GM18507 (cell line): ENCODE measurements at places on chromosomes 6 and 20.

GRCh38 chr6:133456439-133456838 lies 215.3 kb downstream of the EYA4 start:
- no peak for DNase-seq

- no peak for DNase-seq
Observed at GRCh38 chr20:25032065-25032477, 25.9 kb downstream of the ACSS1 start.

- DNase-seq = no peak
Observed at GRCh38 chr6:77447254-77447653, 16.0 kb downstream of the HTR1B start.

DNA sequence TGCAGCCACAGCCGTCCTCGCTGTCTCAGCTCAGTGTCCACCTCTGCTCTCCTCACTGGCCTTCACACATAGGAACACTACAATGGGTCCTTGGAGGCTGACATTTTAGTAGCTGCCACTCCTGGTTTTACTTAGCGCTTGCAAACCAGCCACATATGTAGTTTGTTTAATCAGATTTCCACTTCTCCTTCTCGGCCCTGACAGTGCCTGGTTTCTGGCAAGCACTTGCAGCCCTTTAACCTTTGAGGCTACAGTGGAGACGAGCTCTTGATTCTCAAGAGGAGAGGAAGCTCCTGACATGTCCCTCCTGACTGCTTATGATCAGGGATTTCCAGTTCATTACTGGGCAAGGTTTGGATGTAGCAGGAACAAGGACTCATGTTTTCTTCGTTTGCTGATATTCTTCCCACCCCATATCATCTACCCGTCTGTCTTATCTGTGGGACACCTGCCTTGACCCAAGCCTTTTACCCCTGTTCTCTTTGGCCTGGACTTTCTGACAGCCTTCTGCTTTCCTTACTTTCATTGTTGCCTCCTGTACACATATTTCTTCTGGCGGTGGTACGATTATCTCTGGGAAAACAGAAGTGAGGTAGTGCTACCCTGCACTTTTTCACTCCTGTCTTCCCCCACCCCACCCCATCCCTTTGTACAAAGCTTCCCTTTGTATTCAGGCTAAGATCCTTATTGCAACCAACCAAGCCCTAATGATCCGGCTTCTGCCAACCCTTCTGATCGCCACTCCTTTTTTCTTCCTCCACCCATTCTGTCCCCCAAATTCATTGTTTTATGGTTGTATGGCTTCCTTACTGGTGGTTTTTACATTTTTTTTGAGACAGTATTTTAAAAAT lies 31.2 kb downstream of the CEP43 start:
- no peak for DNase-seq

- no peak for DNase-seq
Observed at GRCh38 chr20:408843-409696, 971 bp downstream of the RBCK1 start.

- DNase-seq = no peak
Observed at GRCh38 chr6:111813237-111813636, 60.0 kb downstream of the FYN start.

DNA sequence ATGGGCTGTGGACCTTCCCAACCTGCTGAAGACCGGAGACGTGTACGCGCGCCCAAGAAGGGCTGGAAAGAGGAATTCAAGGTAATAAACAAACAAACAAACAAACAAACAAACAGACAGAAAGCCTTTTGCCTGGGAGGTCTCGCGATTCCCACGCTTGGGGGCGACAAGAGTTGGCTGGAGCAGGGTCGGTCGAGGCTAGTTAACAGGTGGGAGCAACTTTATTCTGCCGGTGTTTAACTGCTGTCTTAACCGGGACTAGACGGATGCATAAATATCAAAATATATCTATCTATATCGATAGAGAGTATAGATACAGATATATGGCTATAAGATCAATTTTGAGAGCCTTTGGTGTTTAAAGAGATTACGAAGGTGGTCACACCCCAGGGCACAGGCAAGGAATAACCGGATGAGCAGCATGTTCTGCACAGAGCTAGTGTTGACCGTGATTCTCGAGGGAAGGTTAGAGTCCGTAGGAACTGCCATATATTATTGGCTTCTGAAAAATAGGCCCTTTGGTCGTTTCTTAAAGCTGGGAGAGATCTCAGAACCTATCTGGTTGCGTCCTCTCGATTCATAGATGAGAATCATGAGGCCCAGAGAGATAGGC lies 514 bp downstream of the STMND1 start:
- DNase-seq = no peak

DNA sequence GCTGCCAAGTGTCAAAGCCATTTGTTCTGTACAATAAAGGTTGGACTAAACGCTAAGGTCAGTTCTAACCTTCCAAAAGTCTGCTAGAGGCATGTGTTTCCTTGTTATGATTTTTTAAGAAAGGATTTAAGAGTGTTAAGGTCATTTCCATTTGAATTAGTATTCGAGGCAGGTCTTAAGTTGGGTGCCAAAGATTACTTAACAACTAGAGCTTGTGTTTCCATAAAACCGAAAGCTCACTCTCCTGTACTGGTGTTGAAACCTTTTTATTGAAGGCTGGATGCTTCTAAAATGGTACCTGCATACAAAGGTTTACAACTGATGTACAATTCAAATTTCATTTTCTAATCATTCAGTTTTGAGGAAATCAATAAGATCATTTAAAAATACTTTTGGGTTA lies 82.4 kb downstream of the RNF144B start:
- no peak for DNase-seq

DNA sequence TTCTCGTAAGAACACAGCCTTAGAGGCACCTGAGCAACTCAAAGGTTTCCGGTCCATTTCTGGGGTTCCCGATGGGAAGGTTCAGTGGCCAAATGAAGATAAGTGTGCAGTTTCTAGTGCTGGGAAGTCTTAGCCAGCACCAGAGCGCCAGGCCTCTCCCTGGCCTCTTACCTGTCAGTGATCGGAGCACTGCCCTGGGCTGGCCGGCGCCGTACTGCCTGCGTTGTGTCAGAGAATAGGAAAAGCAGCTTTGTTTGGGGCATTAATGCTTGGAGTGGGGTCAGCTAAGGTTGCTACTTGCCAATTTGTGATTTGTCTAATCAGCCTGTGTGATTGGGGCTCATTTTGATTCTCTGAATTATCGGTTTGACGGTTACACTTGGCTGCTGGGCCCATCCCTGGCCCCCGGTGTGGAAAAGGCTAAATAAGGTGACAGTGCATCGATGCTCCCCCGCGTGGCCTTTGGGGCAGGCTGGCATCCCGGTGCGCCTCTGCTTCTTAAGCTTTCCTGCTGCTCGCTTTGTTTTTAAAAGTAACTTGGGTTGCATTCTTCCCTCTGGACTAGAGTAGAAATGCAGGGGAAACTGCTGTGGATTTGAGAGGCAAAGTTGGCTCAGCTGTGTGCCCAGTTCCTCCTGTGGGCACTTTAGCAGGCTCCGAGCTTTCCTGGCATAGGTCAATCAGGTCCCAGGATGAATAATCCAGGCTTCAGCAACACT lies 51.8 kb downstream of the TCP11 start:
- DNase-seq = no peak

DNA sequence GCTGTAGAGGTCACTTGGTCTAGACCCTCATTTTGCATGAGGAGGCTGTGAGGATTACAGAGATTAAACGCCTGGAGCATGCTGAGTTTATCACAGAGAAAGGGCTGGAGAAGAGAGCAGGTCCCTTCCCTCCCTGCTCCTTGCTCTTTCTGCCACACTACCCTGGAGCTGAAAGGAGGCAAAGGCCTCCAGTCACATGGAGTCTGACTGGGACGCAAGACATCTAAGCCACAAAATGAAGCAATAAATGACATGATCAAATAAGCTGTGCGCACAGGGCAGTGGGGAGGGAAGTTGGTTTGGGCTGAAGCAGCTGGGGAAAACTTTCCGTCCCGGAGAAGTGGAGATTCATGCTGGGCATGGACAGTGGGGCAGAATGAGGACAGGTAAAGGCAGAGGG lies 33.3 kb downstream of the ATXN1 start:
- no peak for DNase-seq

GRCh38 chr20:37542281-37542680 lies 14.6 kb upstream of the BLCAP start:
- no peak for DNase-seq

DNA sequence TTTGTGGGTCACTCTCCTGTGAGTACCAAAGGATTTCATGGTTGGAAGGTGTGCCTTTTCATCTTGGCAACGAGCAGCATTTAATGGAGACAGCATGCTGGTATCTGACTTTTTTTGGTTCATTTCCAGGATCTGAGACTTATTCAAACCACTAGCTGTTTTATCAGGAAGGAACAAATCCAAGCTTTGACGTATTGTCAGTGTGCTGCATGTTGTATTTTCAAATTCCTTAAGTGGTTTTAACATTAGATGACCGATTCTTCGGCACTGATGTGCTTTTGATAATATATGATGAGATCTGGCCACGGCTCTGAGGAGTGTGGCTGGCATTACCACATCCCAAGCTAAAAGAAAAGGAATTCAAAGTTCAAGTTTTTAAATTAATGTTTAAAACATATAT lies 6.4 kb downstream of the RMND1 start:
- no peak for DNase-seq

GRCh38 chr6:144683216-144684070 lies 398.3 kb downstream of the UTRN start:
- no peak for DNase-seq

DNA sequence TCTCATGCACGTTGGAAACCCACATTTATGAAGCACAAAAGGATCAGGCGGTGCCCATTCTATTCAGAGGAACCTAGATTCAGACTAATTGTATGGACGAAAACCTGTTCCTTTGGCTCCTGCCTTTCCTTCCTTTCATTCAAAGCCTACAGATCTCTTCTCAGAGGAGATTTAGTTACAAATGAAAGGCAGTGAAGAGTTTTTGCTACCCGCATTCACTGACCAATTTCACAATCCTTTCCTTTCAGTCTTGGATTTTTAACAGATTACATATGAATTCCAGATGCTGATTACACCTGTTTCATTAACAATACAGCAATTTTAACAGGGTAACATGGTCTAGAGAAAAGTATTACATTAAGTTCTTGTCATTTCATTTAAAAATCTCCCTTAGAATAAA lies 32.0 kb downstream of the TMEM242 start:
- DNase-seq = no peak

DNA sequence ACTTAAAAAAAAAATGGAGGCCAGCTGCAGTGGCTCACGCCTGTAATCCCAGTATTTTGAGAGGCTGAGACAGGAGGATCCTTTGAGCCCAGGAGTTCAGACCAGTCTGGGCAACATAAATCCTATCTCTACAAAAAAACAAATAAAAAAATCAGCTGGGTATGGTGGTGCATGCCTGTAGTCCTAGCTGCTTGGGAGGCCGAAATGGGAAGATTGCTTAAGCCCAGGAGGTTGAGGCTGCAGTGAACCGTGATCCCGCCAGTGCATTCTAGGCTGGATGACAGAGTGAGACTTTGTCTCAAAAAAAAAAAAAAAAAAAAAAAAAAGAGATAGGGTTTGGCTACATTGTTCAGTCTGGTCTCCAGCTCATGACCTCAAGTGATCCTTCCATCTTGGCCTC lies 29.7 kb downstream of the MYO6 start:
- no peak for DNase-seq

DNA sequence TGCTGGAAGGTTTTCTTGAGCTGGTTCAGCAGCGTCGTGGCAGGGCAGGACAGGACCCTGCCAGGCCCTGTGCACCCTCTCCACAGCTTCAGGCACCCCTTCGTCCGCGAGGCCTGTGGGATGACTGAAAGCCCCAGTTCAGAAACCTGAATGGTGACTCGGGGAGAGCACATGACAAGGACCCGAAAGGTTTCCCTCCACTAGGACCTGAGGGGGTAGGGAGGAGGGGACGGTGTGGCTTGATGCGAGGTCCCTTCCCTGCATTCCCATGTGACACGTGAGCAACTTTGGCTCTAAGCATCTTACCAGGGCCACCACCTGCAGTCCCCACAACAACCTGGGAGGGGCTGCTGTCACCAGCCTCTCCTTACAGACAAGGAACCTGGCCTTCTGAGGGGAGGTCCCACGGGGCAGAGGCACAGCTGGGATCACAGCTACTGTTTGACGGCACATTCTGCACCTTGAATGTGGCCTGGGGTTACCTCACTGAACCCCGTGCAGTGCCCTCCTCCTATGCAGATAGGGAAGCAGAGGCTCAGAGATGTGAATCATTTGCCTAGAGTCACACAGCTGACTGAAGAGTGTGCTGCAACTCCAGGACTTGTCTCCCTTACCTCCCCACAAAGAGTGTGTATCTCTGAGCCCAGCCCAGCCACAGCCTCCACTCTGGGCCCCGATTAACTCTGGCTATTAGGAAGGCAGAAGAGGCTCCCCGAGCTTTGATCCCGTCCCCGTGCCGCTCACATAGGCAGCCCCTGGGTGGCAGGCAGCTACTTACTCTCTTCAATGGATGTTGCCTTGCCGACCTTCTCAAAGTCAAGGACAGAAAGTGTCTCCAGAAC lies 84.6 kb downstream of the PTPN1 start:
- DNase-seq = no peak

DNA sequence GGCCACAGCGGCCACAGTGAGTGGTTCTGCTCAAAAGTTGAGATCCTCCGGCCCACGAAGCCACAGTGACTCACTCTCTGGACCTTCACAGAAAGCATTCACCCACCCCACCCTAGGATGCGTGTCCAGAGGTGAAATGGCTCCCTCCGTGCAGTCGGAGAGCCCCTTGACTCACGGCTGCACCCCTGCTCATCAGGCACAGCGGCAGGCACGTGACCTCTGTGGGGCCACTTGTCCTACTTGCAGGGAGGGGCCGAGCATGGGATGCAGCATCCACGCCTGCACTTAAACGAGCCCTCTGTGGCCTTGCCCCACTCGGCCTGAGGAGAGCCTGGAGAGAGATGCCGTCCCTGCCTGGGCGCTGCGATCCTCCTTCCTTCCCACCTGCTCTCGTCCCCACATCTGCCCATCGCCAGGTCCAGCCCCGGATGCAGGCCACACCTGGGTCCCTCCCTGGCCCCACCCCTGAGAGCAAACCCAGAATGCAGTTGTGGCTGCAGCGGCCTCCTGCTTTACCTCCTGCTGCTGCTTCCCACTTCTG lies 28.7 kb downstream of the NTSR1 start:
- no peak for DNase-seq

GRCh38 chr6:39449022-39449421 lies 126.5 kb upstream of the KCNK16 start:
- no peak for DNase-seq

- peak; percentile 8 for DNase-seq
Observed at GRCh38 chr6:56595490-56596122, 47.1 kb downstream of the DST start.

DNA sequence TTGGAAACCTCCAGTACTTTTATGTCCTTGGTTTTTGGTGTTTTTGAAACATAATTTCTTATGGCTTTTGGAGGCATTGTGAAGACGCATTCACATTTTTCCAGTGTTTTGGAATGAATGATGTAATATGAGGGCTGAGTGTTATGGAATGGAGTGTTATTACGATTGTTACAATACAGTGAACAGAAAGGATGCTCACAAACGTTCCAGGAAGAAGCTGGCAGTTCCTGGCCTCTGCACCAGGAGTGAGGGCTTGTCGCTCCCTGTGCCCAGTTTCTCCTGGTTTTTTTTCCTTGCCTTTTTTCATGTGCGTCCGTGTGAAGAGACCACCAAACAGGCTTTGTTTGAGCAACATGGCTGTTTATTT lies 20.3 kb downstream of the GMPR start:
- no peak for DNase-seq
